ENCODE measurements at places on chromosomes 16 and 17.

DNA sequence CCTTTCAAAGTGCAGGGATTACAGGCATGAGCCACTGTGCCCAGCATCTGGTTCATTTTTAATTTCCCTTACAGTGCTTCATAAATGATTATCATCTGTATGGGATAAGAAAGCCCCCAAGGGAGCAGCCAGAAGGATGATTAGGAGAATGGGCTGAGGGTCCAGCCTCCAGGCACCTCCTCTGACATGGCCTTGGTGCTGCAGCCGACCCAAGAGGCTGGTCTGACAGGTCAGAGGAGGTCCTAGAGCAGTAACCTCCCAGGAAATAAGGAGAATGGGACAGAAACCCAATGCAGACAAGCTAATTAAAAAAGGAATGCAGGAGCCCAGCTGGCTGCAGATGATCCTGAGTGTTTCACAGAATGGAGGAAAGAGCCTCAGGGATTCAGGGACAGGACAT lies 29.0 kb downstream of the MRC2 start:
- peaks cover 26% of the 10 kb centered on the region for H3K4me1 ChIP-seq
- H3K27ac ChIP-seq: no peak overlapping the region
- H3K27me3 ChIP-seq: peaks cover 15% of the 10 kb centered on the region
- no peak overlapping the region for H3K4me3 ChIP-seq

DNA sequence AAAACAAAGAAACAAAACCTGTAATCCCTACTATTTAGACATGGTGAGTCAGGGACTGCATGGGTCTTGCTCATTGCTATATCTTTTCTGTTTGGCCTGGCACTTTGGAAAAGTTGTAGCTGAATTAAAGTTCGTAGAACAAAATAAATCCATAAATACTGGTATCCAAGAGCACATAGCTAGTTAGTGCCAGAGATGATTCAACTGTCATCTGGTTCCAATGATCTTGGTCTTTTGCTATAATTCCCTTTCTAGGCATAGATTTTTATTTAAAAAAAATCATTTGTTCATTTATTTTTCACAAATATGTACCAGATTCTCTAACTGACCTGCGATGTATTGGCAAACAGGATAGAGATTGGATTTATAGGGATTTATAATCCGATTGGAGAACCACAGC lies 1436.1 kb upstream of the GOT2 start:
- no peaks in the 10 kb centered on the region for H3K36me3 ChIP-seq
- no peak for DNase-seq
- no peaks in the 10 kb centered on the region for H3K4me1 ChIP-seq
- H3K27ac ChIP-seq: no peak overlapping the region
- H3K27me3 ChIP-seq: no peaks in the 10 kb centered on the region
- H3K4me3 ChIP-seq: no peak overlapping the region

DNA sequence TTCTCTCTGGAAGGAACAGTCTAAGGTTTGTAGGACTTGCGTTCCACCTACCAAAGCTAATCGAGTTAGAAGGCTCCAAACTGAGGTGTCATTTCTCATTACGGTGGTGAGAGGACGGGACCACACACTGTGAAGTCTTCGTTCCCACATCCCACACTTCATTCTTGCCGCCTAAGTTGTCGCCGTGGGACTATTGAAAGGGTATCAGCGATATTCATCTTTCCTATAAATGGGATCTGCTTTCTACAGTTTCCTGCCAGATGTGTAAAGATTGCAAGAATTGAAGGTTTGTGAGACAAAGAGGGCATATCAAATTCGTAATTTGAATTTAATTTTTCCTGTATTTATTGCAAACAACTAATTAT lies 608 bp upstream of the TRIM37 start:
- peak overlapping the region; percentile 81 for H3K27ac ChIP-seq
- H3K4me1 ChIP-seq: peaks cover 14% of the 10 kb centered on the region
- no peak for DNase-seq
- H3K27me3 ChIP-seq: no peaks in the 10 kb centered on the region
- H3K4me3 ChIP-seq: peak overlapping the region; percentile 90
- H3K36me3 ChIP-seq: peaks cover 15% of the 10 kb centered on the region

DNA sequence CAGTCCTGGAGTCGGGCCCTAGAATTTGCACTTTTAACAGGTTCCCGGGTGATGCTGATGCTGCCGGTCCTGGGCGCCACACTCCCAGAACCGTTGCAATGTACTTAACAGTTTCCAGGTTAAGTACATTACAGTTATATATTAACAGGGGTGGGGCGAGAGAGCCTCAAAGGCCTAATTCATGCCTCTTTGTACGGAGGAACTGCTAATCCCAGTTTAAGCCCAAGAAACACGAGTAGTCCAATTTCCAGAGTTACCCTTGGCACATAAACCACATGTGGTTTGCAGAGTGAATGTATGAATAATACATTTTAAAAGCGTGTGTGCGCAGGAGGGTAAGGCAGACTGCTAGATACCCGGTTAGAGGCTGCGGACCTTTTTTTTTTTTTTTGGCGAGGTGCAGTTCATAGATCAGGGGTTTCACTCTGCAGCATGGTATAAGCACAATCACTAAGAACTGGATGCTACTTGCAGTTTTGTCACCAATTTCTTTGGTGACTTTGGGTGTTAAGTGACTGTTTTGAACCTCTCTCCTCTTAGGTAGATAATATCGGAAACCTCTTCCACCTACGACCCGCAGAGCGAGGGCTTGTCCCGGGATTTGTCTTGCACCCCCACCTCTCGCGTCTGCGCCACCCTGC lies 713 bp downstream of the COX11 start:
- peaks cover 25% of the 10 kb centered on the region for H3K36me3 ChIP-seq
- no peak for DNase-seq
- peak overlapping the region; percentile 85 for H3K27ac ChIP-seq
- peaks cover 14% of the 10 kb centered on the region for H3K4me1 ChIP-seq
- peak overlapping the region; percentile 68 for H3K4me3 ChIP-seq
- H3K27me3 ChIP-seq: no peaks in the 10 kb centered on the region

DNA sequence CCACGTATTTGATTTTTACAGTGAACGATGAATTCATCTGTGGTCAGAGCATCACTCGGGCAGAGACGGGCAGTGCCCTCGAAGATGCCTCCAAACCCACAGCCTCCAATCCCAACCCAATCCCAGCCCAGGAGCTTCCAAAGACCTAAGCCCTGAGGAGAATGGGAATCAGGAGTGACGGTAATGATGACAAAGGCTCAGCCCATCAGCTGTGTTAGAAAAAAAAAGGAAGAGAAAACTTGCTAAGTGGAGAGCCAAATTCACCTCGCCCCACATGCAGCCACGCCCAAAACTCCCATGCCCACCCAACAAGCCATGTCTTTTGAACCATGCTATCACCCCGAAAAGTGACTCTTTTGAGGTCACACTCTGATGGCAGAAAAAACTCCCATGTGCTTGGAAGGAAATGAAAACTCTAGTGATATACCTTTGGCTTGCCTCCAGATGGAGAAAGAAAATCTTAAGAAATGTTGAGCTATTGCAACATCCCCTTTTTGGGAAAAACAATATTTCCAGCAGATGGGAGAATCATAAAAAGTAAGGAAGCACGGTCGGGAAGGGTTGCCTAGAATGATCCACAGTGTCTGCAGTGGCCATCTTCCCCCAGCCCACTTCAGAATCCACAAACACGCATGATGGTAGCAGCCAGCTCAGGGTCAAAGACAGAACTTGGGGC lies 37.7 kb downstream of the XYLT1 start:
- no peak overlapping the region for H3K4me3 ChIP-seq
- H3K4me1 ChIP-seq: peaks cover 9% of the 10 kb centered on the region
- DNase-seq: no peak

DNA sequence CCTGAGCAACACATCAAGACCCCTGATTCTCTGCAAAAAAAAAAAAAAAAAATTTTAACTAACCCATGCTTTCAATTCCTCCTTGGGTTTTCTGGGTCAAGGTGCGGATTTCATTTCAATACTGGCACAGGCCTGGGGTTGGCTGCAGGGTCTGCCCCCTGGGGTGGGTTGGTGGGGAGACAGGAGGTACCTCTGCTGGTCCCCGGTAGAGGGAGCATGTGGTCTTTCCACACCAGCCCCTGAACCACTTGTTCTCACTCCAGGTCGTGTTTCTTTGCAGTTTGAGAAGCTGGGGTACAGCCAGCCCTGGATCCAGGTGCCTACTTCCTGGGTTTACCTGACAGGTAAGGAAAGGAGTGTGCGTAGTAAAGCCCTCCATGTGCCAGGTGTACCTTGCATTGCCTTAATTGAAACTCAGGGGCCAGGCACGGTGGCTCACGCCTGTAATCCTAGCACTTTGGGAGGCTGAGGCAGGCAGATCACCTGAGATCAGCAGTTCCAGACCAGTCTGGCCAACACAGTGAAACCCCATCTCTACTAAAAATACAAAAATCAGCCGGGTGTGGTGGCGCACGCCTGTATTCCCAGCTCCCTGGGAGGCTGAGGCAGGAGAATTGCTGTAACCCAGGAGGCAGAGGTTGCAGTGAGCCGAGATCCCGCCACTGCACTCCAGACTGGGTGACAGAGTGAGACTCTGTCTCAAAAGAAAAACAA lies 21.8 kb downstream of the SDR42E2 start:
- no peak overlapping the region for H3K4me3 ChIP-seq
- DNase-seq: no peak
- H3K36me3 ChIP-seq: no peaks in the 10 kb centered on the region
- H3K27ac ChIP-seq: no peak overlapping the region
- H3K4me1 ChIP-seq: peaks cover 5% of the 10 kb centered on the region

DNA sequence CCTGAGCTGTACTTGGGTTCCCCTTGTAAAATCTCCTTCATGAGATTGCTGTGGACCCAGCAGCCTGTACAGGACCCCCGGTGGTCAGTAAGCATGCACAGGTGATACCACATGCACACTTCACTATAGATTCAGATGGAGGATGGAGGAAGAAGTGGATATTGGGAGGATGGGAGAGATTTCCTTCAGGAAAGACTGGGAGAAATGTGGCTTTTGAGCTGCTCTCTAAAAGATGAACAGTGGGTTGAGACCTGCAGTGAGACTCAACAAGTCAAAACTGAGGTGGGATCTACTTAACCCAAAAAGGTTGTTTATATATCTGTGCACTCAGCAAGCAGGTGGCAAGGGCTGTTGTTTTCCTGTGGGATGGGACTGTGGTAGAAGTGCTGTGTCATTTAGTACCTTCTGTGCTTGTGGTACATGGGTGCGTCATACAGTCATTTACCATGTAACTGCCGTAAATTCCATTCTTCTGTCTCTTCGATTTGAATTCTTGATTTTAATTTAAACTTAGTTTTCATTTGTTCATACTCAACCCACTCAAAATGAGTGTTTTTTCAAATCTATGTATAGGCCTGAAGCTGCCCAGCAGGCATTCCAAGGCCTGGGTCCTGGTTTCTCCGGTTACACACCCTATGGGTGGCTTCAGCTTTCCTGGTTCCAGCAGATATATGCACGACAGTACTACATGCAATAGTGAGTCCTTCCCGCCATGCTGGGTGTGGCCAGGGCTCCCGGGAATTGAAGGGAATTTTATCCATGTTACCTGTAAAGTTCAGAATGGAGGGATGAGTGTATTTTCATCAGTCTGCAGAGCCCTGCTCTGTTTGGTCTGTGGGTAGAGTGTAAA lies 6.9 kb downstream of the HERPUD1 start:
- H3K27me3 ChIP-seq: no peaks in the 10 kb centered on the region
- no peak overlapping the region for H3K27ac ChIP-seq
- H3K36me3 ChIP-seq: peaks cover 89% of the 10 kb centered on the region
- H3K4me3 ChIP-seq: no peak overlapping the region

GRCh38 chr16:53692146-53692545 lies 11.5 kb downstream of the RPGRIP1L start:
- no peaks in the 10 kb centered on the region for H3K27me3 ChIP-seq
- no peaks in the 10 kb centered on the region for H3K36me3 ChIP-seq
- no peak overlapping the region for H3K27ac ChIP-seq
- no peak for DNase-seq
- H3K4me3 ChIP-seq: no peak overlapping the region

- peak overlapping the region; percentile 19 for H3K4me3 ChIP-seq
- DNase-seq: no peak
Observed at GRCh38 chr17:76586741-76587487, 1.3 kb upstream of the ST6GALNAC2 start.

GRCh38 chr17:16881239-16881924 lies 90.5 kb downstream of the TNFRSF13B start:
- H3K4me1 ChIP-seq: no peaks in the 10 kb centered on the region
- no peaks in the 10 kb centered on the region for H3K27me3 ChIP-seq
- H3K27ac ChIP-seq: no peak overlapping the region
- H3K4me3 ChIP-seq: no peak overlapping the region

GRCh38 chr16:23521037-23521743 lies 10.9 kb upstream of the GGA2 start:
- peak; percentile 85 for DNase-seq
- no peaks in the 10 kb centered on the region for H3K27me3 ChIP-seq
- H3K4me3 ChIP-seq: no peak overlapping the region
- peaks cover 73% of the 10 kb centered on the region for H3K4me1 ChIP-seq
- H3K36me3 ChIP-seq: no peaks in the 10 kb centered on the region
- H3K27ac ChIP-seq: peak overlapping the region; percentile 88

GRCh38 chr17:64355536-64356303 lies 34.9 kb downstream of the PECAM1 start:
- H3K4me1 ChIP-seq: peaks cover 2% of the 10 kb centered on the region
- H3K27ac ChIP-seq: peak overlapping the region; percentile 69
- H3K36me3 ChIP-seq: peaks cover 92% of the 10 kb centered on the region
- DNase-seq: no peak
- H3K27me3 ChIP-seq: no peaks in the 10 kb centered on the region

GRCh38 chr16:69861292-69862030 lies 89.7 kb upstream of the CLEC18A start:
- no peak for DNase-seq
- no peak overlapping the region for H3K4me3 ChIP-seq
- H3K27me3 ChIP-seq: no peaks in the 10 kb centered on the region
- H3K27ac ChIP-seq: no peak overlapping the region

Data from CD14-positive monocyte (primary cell).